Fibroblast of mammary gland (primary cell): ENCODE measurements at places on chromosomes 1 and 21.
A peak's percentile ranks its signal among the peaks of the same experiment; 100 is the strongest.

- DNase-seq = peak; percentile 99
These were observed 80.9 kb upstream of the LBR start for GRCh38 chr1:225508538-225509375.

- DNase-seq = no peak
These were observed 1.1 kb upstream of the NENF start for GRCh38 chr1:212431644-212432043.

GRCh38 chr21:41092312-41092711, 75.6 kb upstream of the BACE2 start:
- no peak for DNase-seq

DNA sequence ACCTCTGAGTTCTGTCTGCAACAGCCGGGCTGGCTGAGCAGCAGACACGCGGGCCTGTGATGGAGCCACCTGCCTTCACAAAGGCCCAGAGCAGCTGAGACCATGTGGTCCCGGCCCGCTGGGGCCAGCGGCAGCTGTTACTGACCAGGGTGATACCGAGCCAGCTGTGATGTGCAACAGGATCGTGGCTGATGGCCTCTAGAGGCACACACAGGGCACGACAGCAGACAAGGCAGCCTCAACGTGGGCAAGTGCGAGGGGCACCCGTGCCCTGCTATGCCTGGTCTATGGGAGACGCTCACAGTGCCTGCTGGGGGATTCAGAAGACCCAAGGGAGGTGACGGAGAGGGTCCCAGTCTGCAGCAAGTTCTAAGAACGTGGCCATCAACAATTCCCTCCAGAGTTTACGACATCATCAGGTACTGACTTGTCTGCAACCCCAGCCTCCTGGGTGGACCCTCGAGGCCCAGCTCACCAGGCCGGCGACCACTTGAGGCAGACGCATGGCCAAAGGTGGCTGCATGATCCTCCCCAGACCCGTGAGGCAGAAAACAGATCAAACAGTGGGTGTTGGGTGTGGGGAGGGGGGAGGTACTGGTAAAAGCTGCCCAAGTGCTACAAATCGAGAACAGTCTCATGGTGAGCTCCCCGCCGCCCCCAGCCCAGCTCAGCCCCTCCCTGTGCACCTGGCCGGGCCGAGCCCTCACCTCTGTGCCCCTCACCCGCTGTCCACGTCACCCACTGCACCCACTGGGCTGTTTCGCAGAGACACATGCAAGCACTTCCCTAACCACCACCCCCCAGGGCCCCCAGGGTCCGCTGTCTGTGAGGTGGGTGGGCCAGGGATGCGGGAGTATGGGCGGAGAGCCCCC, 6.0 kb downstream of the POFUT2 start:
- no peak for DNase-seq

DNA sequence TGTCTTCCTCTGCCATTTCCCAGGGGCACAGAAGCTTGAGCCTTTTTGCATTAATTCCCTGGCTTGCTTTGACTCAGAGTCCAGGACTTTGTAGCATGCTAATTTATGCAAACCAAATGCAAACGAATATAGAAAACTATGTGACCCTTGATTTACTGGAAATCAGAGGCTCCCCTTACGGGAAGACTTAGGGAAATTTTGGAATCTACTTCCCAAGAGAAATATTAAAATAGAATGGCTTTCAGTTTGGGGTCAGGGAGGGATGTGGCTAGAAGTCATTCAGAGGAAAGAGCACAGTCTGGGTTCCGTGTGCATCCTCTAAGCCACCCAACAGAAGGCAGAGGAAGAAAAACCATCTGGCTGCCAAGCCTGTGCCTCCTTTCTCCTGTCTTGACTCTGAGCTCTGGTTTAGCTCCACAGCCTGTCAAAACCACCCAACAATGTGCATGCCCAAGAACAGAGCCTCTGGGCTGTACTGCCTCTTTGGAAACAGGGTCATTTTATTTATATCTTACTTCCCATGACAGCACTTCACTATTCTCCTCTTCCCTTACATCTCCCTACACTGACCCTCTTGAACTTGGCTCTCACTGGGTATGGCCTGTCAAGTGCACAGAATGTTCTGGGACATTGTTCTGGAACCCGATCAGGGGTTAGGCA, 30.1 kb downstream of the ATF3 start:
- peak; percentile 74 for DNase-seq

GRCh38 chr1:2372551-2373490, 18.5 kb downstream of the MORN1 start:
- no peak for DNase-seq

DNA sequence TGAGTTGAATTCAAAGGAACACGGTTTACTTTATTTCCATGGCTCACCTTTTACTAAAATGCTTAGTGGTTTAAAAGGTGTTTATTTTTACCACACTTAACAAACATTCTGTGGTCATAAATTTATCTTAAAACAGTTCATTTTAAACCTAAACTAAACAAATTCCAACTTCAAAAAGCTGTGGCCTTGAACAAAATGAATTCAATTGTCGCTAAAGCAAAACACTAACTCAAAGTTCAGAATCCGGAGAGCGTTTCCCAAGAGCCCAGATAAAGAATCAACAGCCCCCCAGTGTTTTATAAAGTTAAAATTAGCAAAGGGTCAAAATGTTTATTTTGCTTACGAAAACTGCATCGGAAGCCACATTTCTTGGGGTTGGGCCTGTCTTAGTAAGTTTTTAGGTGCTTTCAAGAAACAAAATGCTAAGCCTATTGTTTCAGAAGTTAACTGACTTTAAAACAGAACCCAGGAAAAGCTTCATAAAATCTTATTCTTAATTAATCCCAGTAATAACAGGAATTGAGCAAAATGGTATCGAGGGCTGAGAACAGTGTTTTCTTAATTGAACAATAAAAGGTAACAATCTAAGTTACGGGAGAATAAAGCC, 1.3 kb downstream of the PUM1 start:
- no peak for DNase-seq

DNA sequence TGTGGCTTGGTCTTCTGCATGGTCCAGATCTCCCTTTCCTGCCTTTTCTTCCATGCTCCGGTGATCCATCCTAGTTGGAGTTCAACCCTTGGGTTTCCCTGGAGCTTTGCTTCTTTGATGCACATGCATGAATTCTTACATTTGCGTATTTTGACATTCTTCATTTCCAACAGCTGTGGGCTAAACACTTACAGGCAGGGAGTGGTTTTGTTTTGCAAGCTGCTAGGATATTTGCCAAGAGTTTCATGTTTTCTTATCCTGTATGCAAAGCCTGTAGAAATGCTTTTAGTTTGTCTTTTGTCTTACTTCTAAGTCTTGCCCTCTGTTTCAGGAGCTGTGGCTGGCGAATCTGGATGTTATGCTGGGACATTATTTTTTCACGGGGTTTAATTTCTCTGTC, 90.3 kb upstream of the PAXBP1 start:
- peak; percentile 78 for DNase-seq

DNA sequence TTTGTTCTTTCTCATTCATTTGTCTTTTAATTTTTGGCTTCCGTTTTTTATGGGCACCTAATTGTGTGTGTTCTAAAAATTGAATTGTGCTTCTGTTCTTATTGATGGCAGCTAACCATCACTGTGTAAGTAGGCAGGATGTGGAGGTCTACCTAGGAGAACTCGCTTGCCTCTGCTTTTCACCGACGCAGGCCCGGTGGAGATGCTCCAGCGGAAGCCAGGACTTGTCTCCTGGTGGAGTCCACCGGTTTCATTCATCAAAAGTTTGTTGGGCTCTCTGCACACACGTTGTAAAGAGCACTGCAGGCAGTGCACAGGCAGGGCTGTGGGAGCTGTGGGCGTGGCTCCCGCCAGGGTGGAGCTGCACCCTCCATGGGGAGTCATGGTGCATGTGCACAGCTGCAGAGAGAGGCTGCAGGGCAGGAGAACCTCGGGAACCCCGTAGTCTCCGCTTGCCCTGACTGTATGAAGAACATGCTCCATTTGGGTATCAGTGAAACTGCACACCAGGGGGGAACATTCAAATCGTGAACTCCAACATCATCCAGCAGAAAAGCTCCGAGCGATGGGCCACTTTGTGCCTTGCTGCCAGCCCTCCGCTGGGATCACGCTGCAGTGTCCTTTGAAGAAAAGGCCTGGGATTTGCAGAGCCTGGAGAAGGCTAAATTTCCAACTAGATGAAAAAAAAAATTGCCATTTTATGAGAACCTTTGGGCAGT, 6.0 kb upstream of the C1orf174 start:
- no peak for DNase-seq

DNA sequence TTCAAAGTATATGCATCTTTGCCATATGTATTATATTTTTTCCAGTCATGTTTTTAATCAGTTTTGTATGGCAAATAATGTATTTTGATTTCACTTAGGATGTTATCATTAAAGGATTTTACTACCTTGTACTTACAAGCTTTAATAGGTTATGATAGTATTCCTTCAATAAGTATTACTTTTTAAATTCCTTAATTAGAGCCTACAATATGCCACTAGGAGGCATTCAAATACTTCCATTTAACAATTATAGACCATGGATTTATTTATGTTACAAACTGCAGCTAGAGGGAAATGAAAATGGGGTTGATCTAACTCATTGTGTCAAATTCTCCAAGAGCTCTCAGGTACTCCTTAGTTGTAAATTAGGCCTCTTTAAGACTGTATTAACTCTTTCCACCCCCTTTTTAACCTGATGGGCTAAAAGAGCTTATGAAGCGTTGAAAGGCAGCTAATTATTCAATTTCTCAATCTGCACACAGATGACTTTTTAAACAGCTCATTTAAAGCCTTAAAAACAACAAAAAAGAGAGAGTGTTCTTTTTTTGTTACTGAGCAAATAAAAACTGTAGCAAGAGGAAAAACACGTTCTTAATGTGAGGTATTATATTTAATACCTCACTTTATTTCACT, 156.2 kb downstream of the DENND1B start:
- peak; percentile 42 for DNase-seq

- DNase-seq = no peak
These were observed 155.3 kb upstream of the PKN2 start for GRCh38 chr1:88528792-88529191.

DNA sequence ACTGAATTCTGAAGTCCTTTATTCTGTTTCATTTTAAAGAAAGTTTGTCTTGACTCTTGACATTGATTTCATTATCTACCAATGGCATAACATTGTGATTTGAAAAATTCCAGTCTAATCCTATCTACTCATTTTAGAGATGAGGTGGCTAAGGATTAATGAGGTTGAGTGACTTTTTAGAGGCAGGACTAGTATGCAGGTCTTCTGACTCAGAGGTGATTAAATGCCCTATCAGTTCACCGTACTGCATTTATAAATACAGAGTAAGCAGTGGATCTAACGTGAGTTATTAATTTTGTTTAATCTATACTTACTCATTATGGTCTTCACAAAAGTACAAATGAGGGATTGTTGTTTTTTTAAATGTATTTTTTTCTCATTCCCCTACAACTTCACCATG, 277.6 kb downstream of the PTBP2 start:
- no peak for DNase-seq
